ENCODE measurements at places on chromosomes 2 and 18.

DNA sequence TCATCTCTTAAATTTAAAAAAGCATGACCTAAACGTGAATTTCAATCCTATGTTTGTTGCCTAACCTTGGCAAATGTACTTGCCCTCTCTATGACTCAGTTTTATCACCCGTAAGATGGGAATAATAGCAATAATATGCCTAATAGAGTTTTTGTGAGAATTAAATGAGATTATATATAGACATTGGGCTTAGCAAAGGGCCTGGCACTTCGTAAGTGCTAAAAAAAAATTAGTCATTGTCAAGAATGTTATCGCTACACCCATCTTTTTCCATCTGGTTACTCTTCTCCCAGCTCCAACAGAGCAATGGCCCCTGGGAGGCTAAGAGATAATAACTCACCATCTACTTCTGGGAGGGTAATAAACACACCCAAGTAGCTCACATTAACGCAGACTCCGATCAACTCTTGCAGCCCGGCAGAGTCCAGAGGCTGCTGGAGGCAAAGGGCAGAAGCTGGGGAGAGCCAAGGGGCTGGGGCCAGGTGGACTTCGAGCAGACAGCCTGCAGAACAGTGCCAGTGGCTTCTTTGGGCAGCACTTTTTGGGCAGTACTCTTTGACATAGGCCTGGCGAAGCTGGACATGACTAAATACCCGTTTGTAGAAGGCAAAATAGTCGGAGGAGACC, 63.9 kb upstream of the STPG4 start:
- DNase-seq = no peak

GRCh38 chr2:234672498-234673150, 175.7 kb upstream of the ARL4C start:
- no peak for DNase-seq

GRCh38 chr2:157606534-157606933, 22.1 kb downstream of the ACVR1C start:
- no peak for DNase-seq

DNA sequence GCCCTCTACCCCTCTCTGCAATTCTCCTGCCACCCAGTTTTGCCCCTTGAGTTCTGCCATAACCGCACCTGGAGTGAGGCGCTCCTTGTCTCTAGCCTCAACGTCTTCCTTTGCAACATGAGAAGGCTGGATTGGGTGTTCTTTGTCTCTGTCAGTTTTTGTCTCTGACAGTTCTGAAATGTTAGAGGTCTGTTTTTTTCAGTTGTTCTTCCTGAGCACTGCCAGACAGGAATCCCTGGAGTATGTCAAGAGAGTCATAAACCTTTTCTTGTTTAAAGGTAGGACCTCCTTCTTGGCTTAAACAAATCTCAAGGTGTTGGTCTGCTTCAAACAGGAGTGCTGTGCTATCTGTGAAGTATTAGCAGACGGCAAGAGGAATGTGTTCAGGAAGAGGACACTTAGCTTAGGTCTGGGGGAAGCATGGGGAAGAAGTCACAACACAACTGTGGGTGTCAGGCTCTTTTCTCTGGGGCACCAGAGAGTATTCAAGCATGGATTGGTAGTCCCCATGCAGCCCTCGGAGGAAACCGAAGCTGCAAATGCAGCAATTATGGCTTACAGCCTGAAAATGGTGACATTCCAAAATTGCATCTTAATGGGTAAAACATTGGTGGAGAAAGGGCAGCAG, 32.3 kb downstream of the AFF3 start:
- no peak for DNase-seq

- no peak for DNase-seq
These were observed 123.2 kb upstream of the RPRM start for GRCh38 chr2:153601812-153602211.

DNA sequence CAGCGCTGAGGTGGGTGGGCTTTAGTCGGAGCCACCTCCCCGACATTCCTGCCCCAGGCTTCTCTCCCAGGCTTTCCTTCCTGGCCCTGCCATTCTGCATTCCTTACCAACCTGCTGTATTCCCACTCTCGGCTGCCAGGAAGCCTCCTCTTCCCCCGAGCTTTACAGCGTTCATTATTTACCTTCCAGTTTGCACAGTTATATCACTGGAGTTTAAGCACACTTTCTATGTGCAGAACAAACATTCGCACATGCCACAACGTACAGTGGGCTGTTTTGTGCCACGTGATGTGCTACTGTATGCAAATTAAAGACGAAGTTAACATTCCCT, 246.3 kb downstream of the SOX11 start:
- DNase-seq = no peak

GRCh38 chr2:229087267-229087666, 183.8 kb downstream of the PID1 start:
- no peak for DNase-seq

- no peak for DNase-seq
These were observed 71.7 kb downstream of the HS1BP3 start for GRCh38 chr2:20578895-20579825.

DNA sequence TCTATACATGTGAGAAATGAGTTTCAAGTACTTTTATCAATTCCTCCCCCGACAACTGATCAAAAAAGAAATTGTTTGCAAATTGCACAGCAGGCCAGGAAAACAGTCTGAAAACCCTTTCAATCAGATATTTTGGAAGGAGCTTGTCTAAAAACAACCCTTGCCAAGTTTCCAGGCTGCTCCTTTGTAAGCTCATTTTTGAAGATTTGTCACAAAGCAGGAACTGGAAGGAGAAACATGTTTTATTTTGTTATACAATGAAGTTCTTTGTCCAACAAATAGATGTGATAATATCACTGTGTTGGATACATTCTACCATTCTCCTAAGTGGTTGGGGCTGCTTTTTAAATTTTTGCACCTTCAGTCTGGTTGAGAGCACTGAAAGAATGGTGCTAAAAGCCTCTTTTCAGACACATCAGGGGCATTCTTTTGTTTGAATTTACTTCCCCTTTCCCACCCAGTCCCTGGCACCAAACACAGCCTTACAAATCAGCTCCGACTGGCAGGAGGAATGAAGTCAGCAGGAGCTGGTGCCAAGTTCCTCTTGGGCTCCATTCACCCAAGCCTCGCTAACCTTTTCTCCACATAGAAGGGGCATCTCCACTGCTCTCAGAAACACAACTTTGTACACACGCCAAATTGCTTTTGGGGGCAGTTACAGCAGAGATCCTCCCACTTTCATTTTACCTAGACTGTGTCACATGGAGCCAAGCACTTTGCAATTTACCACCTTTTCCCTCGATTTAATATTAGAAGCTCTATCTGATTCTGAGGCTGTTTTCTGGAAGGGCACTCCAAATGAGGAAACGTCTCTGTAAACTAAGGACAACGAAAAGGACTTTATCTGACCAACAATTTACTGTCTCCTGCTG, 88.0 kb downstream of the C1D start:
- DNase-seq = no peak

GRCh38 chr18:68034296-68034695, 517.8 kb upstream of the DSEL start:
- DNase-seq = no peak

DNA sequence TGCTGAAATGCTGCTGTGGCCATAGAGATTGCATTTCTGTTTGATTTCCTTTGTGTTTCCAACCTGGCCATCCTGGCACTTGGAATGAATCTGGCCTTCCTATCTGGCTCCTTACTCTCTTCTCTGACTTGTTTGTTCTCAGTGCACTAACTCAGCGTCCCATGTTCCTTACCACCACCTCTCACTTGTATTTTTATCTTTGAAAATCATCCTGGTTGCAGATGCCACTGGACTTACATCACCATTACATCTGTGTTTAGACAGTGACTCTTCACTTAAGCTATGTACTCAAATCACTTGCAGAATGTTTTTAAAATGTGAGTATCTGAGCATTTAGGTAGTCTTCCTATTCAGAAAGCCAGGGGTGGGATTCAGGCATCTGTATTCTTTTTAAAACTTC, 239.5 kb downstream of the WDR7 start:
- DNase-seq = no peak

- DNase-seq = no peak
These were observed 1.7 kb upstream of the TMEM185B start for GRCh38 chr2:120224735-120225548.

DNA sequence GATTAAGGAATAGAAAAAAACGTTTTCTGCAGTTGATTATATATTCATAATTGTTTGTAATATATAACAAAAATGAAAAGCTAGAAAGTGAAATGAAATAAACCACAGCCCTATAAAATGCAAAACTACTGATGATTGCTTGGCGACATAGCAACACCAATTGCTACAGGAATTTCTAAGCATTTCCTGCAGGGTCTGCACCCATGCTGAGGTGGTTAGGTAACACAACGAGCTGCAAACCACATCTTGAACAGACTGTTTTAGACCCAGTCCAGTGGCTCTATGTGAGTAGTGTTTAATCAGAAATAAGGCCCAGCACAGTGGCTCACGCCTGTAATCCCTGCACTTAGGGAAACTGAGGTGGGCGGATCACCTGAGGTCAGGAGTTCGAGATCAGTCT, 17.2 kb upstream of the UGT1A9 start:
- DNase-seq = no peak

DNA sequence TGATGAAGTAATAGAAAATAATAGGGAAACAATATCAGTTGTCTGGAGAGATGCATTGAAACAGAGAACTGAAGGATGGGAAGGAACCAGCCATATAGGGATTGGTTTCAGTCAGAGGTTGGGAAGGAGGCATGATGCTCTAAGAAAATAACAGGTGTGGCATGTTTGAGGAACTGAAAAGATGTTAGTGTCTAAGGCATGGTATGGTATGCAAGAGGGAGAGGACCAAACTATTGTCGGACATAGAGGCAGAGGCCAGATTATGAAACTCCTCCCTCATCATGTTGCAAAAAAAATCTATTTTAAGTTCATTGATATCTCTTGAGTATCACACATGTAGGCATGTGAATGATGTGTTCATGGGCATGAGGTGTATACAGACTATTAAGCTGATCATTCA, 48.9 kb upstream of the EMILIN2 start:
- DNase-seq = no peak

- DNase-seq = no peak
These were observed 61.3 kb downstream of the DDX18 start for GRCh38 chr2:117875786-117876185.

- DNase-seq = no peak
These were observed 37.4 kb downstream of the VAPA start for GRCh38 chr18:9951022-9951859.

DNA sequence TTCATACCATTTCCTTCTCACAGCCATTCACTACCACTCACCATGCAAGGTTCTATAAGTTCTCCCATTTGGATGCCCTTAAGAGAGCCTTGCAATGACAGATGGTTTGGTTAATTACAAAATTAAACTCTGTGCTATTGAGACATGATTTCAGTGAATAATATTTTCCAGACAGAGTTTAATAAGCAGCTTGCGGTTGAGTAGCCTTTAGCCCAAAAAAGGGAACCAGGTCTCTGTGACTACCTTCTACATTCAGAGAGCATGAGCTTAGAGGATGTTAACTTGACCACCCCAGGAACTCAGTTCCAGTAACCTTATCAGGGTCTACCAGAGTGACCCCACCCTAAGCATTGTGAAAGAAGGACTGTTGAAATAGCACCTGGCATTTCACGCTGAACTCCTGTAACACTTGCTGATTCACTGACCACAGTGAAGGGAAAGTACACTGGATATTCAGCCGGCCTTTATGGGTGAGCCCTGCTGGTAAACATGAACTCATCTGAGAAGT, 1173.1 kb upstream of the ZEB2 start:
- DNase-seq = peak; percentile 27

GRCh38 chr2:166881177-166881576, 7.1 kb upstream of the XIRP2 start:
- DNase-seq = no peak

- DNase-seq = no peak
These were observed 136.9 kb upstream of the GATA6 start for GRCh38 chr18:22032392-22032961.

- DNase-seq = no peak
These were observed 100.7 kb upstream of the SMAD7 start for GRCh38 chr18:49051311-49051967.

DNA sequence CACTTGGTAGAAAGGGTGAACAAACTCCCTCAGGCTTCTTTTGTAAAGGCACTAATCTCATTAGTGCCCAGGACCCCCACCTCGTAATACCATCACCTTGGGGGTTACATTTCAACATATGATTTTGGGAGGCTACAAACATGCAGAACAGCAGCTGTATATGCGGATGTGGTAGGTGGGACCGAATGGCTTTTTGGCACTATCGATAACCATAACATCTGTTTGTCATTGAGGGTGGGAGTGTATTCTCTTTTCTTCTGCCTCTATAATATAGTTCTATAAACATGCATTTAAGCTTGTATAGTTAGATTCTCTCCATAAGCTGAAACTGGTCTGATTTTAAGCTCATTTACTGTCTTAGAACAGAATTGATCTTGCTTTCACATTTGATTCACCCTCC, 239.1 kb upstream of the BOD1L2 start:
- no peak for DNase-seq

DNA sequence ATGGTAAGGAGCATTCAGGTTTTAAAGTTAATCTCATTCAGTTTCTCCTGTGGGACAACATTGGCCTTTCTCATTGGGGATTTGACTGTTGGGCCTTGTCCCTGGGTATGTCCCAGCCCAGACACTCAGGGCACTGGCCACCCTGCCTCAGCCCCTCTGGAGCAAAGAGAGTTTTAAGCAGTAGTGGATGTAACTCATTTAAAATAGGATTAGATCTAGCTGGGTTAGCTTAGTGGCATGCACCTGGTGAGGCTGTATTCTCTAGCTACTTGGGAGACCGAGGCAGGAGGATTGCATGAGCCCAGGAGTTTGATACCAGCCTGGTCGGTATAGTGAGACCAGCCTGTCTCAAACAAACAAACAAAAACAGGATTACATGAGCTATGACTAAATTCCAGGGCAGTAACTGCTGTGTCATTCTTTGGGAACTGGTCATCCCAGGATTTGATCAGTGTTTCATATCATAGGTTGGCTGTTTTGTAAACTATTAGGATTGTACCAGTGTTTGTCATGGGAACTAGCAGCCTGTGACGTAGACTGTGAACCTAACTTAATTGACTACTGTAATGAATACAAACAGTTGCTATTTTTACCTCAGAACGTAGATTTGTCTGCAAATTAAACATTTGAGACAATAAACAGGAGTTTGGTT, 12.5 kb downstream of the INPP4A start:
- DNase-seq = no peak

DNA sequence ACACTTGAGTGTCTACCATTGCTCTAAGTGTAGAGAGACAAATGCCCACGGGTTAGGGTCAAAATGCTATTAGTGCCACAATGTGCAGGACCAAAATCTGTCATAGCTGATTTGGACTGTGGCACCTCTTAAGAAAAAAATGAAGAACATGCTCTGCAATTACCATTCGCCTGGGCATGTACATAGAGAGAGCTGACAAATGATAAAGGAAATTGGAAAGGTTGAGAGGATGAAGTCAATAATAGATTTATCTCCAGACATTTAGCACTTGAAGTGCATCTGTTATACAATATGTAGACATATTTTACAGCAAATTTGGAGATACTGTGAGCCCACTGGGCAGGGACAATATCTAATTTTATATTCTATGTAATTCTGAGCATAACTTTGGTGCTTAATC, 804.4 kb downstream of the SATB2 start:
- DNase-seq = no peak

DNA sequence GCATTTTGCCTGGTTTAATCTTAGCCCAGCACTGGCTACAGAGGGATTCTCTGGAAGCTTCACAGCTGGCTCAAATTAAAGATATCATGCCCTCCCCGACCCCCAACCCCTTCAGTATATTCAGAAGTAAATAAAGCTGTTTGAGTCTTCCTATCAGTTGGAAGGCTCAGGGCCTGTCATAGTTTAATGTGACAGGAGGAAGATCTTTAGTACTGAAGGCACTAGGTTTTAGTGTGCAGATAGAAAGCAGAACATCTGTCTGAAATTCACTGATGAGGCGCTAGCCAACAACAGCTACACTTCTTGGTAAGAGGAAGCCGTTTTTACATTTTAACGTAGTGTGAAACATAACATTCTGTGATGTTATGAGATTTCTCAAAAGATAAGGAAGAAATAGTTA, 969.1 kb upstream of the CDH2 start:
- no peak for DNase-seq
